RPMI7951 (cell line): ENCODE measurements at places on chromosomes 6 and 20. TPM values are rescaled to one million over a fixed set of nuclear protein-coding genes. Genes with fewer than 3 reads are reported as not detected.

DNA sequence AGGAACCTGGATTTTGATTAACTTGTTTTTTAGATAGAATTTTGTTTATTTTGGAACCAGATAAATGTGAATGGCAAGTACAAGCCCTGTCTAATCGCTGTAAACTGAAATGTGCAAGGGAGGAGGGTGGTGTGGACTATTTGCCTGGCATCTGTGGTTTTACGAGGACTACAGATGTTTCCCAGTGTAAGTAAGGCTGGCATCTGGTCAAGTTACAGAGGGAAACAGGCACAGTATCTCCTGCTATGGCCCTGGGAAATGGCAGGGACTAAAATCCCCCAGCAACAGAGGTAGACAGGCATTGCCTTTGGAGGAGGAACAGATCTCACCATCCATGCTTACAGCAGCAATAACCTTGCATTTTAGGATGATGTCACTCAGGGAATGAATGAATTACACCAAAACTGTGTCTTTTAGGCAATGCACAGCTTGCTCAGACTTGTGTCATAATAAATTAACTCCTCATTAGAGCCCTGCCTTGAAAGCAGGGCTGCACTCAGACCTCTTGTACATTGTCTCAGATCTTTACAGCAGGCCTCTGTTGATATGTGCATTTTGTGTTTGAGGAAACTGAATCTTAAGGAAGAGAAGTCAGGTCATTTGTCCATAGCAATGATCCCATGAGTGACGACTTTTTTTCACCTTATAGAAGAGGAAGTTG is 96.2 kb downstream of the TCP11 start:
- DNase-seq = peak; percentile 71

The RAMACL gene
- total RNA-seq = 0.24 and 0.29 TPM in 2 replicates

The MCM9 gene
- total RNA-seq = 7.0 and 8.7 TPM in 2 replicates

The VNN1 gene
- total RNA-seq = 0.24 and 0.29 TPM in 2 replicates

- DNase-seq = no peak
Observed at GRCh38 chr6:95917034-95917433, 98.7 kb upstream of the FUT9 start.

DNA sequence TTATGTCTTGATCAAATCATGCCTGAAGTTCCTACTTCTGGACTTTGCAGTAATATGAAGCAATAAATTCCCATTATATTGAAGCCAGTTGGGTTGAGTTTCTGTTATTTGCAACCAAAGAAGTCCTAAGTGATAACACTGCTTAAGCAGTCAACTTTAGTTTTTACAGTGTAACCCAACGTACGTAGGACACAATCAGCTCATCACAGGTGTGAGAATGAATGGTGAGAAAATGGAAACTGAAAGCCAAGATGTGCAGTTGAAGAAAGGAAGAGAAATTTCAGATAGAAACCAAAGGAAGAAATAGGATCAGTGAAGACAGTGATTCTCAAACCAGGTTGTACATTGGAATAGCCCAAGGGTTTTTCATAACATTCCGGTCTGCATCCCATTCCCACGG is 211.4 kb upstream of the ZFP64 start:
- DNase-seq = no peak

The CDSN gene
- not detected in 2 replicates for total RNA-seq

The ASCC3 gene
- 40.7 and 42.1 TPM in 2 replicates for total RNA-seq

DNA sequence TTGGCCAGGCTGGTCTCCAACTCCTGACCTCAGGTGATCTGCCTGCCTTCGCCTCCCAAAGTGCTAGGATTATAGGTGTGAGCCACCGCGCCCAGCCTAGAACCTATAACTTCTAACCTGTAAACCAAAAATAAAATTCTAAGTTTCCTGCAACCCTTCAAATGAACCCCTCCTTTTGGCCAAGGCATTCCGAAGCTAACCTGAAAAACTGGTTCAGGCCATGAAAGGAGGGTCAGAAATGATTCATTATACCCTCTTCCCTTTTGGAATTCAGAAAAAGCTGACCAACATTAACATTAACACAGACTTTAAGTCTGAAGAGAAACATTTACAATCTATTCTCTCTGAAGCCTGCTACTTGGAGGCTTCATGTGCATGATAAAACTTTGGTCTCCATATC is 165.1 kb downstream of the TINAG start:
- DNase-seq = no peak

- no peak for DNase-seq
Observed at GRCh38 chr6:163775313-163775712, 360.8 kb downstream of the QKI start.

DNA sequence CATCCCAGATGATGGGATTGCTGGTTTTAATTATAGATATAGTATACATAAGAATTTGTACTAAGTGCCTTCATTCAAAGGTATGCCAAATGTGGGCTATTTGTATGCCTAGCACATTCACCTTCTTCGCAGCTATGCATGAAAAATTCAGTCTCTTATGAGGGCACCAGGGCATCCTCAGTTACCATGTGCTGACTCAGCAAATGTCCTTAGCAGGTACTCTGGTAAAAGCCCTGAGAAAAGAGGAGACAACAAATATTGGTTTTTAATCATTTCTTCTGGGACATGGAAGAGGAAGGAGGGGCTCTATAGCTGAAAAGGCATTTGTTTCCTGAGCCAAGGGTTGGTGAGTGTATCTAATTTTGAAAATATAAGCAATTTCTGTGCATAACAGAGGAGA is 258.1 kb upstream of the BMP2 start:
- no peak for DNase-seq

DNA sequence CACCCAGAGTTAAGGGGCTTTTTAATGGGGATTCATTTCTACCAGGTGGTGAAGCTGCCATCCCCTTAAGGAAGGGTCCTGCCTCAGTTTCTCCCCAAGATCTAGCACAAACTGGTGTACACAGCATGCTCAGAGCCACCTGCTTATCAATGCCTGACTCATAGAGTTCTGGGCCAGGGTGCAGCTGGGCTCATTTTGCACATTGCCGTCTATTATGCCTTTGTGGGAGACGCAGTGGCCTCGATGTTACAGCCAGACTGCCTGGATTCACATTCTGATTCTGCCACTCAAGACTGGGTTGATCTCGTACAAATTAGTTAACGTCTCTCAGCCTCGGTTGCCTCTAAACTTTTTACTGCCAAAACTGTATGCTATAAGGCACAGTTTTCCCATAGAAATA is 365.7 kb downstream of the ZFAND3 start:
- DNase-seq = no peak

The LGSN gene
- not detected in 2 replicates for total RNA-seq

- peak; percentile 54 for DNase-seq
Observed at GRCh38 chr6:112183271-112183671, 71.1 kb downstream of the LAMA4 start.

DNA sequence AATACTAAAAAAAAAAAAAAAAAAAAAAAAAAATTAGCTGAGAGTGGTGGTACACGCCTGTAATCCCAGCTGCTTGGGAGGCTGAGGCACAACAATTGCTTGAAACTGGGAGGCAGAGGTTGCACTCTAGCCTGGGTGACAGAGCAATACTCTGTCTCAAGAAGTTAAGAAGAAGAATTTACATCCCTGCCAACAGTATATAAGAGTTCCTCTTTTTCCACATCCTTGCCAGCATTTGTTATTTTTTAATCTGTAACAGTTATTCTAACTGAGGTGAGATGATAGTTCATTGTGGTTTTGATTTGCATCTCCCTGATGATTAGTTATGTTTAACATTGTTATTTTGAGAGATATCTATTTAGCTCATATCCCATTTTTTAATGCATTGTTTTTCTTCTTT is 20.3 kb upstream of the DYNLRB1 start:
- no peak for DNase-seq
